ENCODE measurements at places on chromosomes 4 and X.

- DNase-seq, result no peak
These were observed 101.3 kb upstream of the EGFL6 start for GRCh38 chrX:13468096-13468495.

DNA sequence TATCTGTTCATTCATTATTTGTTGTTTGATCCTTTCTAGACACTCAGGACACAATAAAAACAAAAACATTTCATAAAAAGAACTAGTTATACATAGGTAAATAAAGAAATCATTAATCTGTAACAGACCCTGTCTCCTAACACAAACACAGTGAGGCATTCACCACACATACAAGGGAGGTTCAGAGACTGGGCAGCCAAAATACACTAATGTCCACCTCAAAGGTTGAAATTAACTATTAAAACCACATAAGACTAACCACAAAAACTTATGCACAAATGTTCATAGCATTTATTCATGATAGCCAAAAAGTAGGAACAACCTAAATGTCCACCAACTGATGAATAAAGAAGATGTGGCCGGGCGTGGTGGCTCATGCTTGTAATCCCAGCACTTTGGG is 7.8 kb downstream of the PAPSS1 start:
- DNase-seq, result no peak

DNA sequence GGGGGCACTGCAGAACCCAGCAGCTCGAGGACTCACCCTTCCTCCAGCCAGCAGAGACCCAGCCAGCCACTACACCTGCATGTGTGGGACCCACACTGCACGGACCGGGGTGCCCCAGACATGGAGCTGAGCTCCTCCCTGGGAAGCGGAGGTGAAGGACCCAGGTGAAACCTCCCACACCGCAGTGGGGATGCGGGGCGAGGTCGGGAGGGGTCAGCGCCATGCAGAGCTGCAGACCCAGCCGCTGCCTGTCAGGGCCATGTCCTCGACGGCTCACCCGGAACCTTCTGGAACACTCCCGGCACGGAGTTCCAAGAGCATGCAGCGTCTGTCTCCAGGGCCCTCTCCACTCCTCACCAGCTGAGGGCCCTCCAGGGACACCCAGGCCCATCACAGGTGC is 42.6 kb downstream of the GAK start:
- DNase-seq, result no peak

GRCh38 chrX:81195712-81196111 is 6.0 kb downstream of the HMGN5 start:
- DNase-seq, result peak; percentile 1

DNA sequence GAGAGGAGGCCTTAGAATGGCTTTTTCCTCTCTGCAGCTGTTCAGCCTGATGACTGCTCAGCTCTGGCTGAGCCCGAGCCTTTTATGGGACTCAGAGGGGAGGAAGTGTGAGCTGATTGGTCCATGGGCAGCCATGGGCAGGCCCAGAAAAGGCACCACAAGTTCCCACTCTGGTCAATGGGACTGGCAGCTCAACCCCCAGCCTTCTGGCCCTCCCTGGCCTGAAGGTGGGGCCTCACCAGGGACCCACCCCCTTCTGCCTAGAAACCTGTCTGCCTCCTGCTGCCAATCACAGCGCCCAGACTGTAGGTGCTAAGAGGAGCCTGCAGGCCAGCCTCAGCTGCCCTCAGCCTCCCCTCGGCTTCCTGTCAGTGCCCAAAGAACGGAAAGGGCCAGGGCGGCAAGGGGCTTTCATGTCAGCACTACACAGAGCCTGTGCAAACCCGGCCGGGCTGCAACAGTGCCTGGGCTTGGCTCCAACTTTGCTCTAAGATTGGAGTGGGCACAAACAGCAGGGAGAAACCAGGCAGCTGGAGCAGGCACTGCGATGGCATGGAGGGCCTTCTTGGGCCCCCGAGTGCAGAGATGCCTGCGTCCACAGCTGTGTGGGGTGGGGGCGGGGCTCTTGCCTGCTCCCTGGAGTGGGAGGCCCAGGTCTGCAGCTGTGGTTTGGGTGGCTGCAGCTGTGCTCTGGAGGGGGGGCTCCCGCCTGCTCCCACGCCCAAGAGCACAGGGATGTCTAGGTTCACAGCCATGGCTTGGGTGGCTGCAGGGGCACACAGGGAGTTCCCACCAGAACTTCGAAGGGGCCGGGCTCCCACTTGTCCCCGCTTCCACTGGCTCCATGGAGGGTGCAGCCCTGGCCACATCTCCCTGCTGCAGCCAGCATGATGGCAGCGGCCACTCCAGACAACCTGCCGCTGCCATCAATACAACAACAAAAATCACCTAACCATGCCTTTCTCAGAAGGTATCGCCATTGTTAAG is 92.6 kb downstream of the NXF2 start:
- DNase-seq, result no peak

DNA sequence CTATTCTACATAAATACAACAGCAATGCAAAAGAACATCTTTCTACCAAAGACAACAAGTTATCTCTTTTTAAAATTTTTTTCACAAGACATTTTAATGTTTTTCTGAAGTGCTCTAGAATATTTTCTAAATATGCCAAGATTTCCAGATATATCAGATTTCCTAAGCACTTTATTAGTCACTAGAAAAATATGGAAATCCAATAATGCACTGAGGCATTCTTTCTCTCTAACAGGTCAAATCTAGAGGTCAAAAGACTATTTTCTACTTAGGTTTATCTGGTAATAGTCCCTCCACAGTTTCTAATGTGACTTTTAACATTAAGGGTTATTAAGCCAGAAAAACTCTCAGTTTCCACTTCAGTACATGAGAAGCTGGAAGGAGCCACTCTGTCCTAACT is 1041.2 kb upstream of the INTU start:
- DNase-seq, result no peak

DNA sequence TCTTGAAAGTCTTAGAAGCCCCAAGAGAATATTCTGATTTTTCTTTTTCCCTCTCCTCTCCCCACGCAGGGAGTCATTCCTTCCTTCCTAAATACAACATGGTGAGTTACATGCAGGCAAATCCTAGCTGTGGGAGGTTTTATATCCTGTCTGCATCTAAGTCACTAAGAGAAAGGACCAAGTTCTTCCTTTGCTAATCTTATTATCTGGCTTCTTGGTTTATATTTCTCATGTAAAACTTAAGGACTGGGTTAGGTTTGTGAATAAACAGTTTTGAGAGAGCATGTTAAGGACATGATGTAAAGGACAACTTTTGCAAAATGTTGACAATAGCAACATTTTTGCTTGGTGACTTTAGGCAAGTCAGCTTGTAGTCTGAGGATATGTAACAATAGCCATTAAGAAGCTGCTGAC is 5.1 kb upstream of the CXCL9 start:
- DNase-seq, result no peak

DNA sequence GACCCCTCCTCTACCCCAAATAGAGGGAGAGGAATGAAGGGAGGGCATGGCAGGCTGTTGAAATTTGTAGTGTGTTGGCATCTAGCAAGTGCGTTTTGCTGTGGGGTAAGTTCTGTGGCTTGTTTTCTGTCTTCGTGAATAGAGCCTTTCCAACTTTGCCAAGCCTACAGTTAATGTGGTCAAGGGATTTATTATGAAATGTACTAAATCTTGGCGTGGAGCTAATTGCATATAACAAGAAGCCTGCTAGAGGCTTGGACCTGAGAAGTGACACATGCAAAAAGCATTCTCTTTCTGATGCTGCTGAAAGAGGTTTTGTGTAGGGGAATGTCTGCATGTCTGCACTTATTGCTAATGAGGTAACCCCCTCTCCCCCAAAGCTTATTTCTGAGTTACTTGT is 132.2 kb downstream of the BMPR1B start:
- DNase-seq, result no peak

DNA sequence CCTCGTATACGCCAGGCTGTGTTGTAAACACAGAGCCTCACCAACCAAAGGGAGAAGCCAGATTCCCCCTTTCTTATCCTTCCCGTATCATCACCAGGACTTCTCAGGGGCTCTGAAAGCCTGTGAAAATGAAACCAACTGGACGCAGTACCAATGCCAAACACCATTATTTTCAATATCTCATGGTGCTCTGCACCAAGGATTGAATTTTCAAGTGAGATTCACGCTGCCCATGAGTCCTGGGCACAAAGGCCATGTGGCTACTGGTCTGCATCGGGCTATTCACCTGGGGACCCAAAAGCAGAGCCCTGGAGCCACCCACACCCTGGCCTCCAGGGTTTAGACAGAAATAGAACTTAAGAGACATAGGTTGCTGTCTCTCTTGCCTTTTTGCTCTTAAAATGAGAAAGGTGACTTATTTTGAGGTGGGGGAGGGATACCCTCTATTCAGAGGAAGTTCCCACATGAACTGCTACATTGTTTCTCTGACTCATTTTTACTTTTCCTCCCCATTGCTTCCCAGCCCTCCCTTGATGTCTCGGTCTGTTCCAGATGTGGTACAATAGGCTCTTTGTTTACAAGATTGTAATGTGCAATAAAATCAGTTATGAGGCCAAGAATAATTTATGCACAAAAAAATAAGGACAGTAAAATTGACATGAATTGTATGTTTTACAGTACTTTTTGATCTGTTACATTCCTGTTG is 55.4 kb downstream of the MAML3 start:
- no peak for DNase-seq

GRCh38 chrX:80578517-80579105 is 158.4 kb downstream of the TENT5D start:
- DNase-seq, result no peak

- no peak for DNase-seq
These were observed 139.1 kb downstream of the COL4A6 start for GRCh38 chrX:108299101-108299591.

GRCh38 chr4:164319688-164320087 is 434.2 kb upstream of the SMIM31 start:
- no peak for DNase-seq

DNA sequence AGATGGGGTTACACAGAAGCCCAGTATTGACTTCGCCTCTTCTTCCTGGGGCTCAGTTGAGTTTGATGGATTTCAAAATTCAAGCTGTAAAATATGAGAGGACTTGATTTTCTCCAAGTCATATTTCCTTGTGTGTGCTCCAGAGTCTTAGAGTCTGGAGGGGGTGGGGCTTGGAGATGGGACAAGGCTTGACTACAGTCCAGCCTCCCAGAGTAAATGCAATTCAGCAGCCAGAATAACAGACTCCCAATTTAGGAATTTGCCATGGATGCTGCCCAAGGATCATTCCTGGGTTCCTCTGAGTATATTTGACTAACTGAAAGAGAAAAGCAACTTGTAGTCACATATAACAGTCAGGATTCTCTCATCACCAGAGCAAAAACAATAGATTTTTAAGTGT is 53.7 kb upstream of the RBPJ start:
- no peak for DNase-seq

DNA sequence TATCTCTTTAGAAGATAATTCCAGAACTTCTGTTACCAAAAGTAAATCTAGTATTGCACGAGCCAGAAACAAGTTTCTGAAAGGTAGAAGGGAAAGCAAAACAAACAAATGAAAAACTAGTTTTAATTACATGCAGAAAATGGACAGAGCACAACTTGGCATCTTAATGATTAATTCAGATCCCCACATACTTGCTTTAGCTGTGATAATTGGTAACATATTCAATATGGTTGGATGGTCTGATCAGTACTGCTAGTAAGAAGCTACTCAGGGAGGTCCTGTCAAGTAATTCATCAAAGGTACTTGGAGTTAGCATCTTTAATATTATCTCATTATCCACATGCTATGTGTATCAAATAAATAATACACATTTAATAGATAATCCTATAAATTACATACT is 204.3 kb downstream of the TRAM1L1 start:
- no peak for DNase-seq

- DNase-seq, result no peak
These were observed 292.0 kb downstream of the DCTD start for GRCh38 chr4:182625193-182625592.

GRCh38 chr4:33989820-33990443 is 2254.4 kb downstream of the ARAP2 start:
- no peak for DNase-seq

GRCh38 chr4:64796581-64796980 is 387.3 kb upstream of the TECRL start:
- DNase-seq, result no peak

DNA sequence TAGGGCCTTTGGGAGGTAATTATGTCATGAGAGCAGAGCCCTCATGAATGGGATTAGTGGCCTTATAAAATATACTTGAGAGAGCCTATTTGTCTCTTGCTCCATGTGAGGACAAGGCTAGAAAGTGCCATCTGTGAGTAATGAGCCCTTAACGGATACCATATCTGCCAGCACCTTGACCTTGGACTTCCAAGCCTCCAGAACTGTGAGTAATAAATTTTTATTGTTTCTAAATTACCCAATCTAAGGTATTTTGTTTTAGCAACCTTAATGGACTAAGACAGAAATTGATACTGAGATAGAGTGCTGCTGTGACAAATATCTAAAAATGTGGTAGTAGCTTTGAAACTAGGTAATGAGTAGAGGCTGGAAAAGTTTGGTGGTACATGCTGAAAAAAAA is 285.0 kb upstream of the DIPK2B start:
- no peak for DNase-seq

GRCh38 chrX:142096253-142096652 is 108.8 kb downstream of the MAGEC2 start:
- no peak for DNase-seq

DNA sequence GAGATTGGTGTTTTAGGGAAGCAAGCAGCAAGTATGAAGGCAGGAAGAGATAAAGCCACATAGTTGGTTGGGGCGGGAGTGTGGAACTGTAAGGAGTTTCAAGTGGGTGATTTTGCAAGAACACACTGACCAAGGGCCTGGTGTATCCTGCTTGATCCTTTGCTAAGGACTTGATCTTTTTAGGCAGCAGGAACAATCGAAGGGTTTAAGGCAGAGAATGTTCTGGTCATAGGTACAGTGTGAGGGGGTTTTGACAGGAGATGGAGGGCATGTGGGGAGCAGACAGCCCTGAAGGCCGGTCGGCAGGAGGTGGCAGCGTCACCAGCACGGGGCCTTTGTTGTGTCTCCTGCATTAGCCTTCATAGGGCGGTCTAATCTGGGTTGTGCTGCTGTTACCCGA is 54.7 kb downstream of the FAM193A start:
- no peak for DNase-seq

- DNase-seq, result no peak
These were observed 109.9 kb downstream of the AFF1 start for GRCh38 chr4:87044511-87045233.

- DNase-seq, result no peak
These were observed 226.0 kb downstream of the VEGFC start for GRCh38 chr4:176566769-176567168.

DNA sequence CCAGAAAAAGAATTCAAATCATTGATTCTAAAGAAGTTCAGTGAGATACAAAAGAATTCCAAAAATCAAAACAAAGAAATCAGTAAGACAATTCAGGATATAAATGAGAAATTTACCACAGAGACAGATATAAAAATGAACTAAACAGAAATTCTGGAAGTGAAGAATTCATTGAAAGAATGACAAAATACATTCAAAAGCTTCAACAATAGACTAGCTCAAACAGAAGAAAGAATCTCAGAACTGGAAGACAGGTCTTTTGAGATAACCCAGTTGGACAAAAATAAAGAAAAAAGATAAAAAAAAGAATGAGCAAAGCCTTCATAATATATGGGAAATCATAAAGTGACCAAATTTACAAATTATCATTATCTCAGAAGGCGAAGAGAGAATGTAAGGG is 41.7 kb downstream of the CD99L2 start:
- DNase-seq, result no peak

GRCh38 chr4:177393236-177393635 is 49.0 kb downstream of the AGA start:
- DNase-seq, result no peak
